ENCODE measurements at places on chromosomes 3 and 15.

- no peak for DNase-seq
These were observed 90.5 kb upstream of the DAZL start for GRCh38 chr3:16695710-16696109.

DNA sequence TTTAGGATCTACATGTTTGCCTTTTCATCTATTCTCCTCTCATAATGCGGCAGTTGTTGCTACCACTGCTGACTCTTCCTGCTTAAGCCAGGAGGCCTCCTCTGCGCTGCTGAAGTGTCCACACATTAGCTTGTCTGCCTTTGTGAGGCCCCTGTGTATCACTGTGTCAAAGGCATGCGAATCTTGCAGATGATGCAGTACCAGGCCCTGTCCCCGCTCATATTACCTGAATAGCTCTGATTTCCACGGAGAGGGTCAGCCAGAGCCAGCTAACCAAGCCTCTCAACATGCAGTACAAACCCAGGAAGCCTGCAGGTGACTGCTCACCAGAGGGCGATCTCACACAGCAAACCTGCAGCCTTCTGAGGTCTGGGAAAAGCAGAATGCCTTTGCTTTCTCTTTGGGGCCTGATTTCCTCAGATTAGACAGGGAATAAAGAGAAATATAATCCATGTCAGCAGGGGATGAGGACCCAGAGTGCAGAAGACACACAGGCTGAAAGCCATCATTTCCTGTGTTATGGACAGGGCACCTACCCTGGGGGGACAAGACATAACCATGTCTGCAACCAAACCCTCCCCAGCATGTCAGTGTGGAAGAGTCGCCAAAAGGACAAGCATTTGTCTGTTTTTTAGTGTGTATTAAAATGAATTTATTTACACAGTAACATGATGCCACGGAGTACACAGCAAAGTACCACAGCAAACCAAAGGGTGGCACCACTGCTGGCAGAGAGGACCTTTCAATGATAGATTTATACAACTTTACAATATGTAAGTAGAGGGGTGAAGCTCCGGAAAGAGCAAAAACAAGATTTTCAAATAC, 36.8 kb upstream of the TSPAN3 start:
- peak; percentile 23 for DNase-seq

GRCh38 chr3:111993038-111993437, 5.7 kb upstream of the TAGLN3 start:
- no peak for DNase-seq

DNA sequence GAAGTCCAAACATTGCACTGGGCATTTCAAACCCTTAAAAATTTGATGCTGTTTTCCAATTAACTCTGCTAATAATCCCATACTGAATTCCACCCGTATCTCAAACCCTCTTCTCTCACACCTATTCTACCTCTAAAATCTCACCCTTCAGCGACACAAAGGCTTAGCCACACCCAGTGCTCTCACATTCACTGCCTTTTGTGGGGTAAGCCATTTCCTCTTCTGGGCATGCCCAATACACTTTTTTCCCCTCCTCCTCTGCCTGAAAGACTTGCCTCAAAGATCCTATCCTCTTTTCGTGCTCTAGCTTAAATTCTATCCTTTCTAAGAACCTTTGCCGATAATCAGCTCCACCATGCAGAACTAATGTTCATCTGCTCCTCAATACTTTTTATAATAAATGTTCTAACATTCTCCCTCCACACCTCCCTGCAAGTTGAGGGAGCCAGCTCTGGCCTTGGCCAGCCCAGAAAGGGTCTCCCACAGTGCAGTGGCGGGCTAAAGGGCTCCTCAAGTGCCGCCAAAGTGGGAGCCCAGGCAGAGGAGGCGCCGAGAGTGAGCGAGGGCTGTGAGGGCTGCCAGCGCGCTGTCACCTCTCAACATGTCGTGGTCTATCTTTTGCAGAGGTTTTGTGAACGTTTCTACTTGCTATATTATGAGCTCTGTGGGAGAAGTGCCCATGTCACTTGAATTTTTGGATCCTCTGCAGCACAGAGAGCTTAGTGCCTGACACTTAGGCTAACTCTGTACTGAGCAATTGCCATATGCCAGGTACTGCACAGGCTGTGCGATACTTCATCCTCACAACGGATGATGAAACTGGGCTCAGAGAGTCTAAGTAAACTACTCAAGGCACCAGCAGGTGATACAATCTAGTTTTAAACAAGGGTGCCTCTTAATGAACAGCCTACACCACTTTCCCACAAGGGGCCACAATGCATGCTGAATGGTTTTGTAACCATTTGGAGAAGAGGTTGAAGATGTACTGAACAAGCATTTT, 53.6 kb upstream of the BCL6 start:
- no peak for DNase-seq

DNA sequence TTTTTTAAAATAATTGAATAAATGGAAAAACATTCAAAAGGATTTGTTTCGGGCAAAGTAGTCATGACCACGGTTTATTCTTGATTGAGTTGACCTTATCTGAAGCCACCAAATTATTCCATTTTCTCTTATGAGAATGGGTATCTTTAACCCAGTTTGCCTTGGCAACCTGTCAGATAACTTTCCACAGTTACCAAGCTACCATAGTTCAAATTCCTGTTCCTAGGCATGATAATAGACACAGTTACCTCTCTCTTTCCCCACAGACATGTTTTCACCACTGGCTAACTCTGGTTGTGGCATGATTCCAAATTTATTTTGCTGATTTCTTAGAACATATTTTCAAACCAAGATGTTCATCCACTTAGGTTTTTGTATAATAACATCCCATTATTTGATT, 84.9 kb downstream of the NECTIN3 start:
- no peak for DNase-seq

- DNase-seq = peak; percentile 14
These were observed 26.3 kb upstream of the MNS1 start for GRCh38 chr15:56491110-56491722.
